ENCODE measurements at places on chromosomes 16 and 17.
A peak's percentile ranks its signal among the peaks of the same experiment; 100 is the strongest.

DNA sequence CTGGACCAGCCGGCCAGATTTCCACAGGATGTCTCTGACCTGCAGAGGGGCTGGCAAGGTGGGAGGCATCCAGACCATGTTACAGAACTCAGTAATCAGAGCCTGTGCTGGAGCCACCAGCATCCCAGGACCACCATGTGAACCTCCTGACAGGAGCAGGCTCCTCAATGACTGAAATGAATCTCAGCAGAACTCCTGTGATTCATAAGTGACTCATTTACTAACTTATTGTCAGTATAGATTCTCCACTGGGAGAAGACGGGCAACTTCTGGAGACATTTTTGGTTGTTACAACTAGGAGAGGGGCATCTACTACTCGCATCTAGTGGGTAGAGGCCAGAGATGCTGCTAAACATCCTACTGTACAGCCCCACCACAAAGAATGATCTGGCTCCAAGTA lies 3.1 kb upstream of the WWOX start:
- no peak for DNase-seq

- DNase-seq = no peak
Measured at GRCh38 chr17:27930000-27930399, 36.8 kb upstream of the LYRM9 start.

GRCh38 chr17:76262732-76263344 lies 2.3 kb upstream of the UBALD2 start:
- DNase-seq = no peak

DNA sequence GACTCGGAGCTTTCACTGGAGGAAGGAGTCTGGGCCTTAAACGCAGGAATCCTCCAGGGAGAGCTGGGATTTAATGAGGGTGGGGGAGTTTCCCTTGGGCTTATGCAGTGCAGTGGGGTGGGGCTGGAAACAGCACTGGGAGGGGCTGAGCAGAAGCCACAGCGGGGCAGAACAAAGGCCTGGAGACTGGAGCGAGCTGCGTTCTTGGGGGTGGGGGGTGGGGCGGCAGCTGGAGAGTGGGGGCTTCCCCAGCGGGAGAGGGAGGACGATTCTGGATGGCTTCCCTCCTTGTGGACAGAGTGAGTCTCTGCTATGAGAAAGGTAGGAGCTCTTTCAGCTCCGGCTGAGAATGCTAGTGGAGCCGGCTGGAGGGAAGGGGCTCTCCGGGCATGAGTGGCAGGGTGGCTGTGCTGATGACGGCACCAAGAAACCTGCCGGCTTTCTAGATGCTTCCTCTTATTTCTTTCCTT lies 406.0 kb downstream of the SEC14L1 start:
- DNase-seq = no peak

- no peak for DNase-seq
Measured at GRCh38 chr16:65122724-65123395, 997 bp upstream of the CDH11 start.

DNA sequence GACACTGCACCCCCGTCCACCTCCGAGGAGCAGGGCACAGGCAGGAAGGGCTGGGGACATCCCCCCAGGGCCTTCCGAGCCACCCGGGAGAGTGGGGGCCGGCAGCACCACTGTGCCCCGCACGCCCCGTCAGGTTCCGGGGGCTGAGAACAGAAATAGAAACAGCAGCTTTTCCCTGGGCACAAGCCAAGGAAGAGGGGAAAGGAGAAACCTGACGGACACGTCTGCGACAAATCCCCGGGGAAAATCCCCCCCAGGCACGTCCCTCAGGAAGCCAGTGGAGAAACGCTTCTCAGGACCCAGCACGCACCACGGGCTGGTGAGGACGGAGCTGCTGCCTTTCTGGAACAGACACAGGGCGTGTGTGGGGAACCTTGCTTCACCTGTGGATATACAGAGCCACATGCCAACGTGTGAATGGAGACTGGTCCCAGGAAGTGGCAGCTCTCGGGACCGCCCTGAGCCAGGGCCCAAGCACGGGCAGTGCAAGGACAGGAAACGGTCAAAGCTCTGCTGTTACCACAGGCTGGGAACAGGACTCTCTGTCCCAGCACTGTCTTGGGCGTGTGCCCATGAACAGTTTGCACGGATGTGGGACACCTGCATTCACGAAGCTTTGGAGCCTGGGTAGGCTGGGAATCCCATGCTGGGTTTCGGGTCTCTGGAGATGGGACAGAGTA lies 1.2 kb upstream of the TMEM204 start:
- no peak for DNase-seq

DNA sequence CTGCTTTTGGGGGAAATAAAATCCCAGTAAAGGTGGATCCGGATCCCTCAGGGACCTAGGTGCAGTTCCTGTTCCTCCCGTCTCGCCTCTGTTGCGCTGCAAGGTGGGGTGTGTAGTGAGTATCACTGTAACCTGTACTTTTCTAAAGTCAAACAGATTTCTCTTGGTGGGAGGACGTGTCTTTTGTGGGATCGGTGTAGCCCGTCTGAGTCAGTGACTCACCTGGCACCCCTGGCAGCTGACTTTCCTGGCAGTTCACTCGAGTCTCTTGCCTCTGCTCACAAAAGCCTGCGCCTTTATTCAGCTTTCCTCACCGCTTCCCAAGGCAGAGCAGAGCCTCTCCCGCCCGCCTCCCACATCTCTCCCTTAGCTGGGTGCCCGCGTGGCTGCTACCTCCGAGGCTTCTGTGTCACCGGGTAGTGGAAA lies 85.7 kb downstream of the CMIP start:
- DNase-seq = no peak

- DNase-seq = no peak
Measured at GRCh38 chr17:65474660-65475059, 86.8 kb downstream of the AXIN2 start.

GRCh38 chr17:82914375-82914774 lies 74.6 kb upstream of the ZNF750 start:
- DNase-seq = no peak

DNA sequence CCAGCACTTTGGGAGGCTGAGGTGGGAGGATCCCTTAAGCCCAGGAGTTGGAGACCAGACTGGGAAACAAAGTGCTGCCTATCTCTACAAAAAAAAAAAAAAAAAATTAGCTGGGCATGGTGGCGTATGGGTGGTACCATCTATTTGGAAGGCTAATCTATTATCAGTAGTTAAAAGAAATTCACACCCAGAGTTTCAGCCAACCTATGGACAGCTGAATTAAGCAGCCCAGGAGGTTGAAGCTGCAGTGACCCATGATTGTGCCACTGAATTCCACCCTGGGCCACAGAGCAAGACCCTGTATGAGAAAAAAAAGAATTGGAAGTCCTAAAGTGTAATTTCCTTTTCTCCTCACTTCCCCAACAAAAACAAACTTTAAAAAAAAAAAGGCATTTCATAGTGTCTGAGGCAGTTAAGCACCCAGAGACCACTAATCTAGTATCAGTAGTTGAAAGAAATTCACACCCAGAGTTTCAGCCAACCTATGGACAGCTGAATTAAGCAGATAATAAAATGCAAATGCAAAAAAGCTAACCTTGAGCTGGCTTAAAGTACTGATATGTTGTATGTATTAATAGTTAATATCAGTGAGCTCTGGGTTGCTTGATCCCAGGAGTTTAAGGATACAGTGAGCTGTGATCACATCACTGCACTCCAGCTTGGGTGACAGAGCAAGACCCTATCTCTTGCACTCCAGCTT lies 18.1 kb downstream of the CLTC start:
- no peak for DNase-seq

DNA sequence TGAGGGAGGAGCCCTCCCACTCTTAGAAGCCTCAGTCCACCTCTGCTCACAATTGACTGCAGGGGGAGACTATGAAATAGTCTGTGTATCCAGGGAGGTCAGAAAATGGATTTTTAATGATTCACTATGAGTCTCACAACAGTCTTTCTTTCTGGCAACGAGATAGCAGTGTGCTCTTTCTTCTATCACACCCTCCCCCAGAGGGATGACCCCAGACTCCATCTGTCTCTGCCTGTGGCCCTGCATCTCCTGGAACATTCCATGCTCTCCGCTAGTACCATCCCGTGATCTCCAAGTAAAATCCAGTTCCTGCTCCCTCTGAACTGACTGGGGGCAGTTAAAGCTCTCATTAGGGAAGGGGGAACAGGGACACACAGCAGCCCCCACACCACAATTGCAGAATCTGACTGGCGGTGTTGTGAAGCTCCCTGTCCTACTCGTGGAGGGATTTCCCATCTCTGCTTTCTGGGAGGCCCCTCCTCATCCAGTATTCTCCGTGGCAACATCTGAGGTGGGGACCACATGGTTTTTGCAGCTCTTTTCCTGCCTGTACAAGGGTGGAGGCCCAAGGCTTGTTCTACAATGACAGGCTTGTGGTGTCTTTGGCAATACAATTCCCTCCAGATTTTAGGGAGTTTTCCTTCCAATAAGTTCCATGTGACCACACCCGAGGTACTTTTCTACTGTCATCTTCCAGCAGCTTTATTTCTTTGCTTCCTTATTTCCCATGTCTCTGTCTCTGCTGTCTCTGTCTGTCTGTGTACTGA lies 19.4 kb downstream of the NATD1 start:
- DNase-seq = no peak

DNA sequence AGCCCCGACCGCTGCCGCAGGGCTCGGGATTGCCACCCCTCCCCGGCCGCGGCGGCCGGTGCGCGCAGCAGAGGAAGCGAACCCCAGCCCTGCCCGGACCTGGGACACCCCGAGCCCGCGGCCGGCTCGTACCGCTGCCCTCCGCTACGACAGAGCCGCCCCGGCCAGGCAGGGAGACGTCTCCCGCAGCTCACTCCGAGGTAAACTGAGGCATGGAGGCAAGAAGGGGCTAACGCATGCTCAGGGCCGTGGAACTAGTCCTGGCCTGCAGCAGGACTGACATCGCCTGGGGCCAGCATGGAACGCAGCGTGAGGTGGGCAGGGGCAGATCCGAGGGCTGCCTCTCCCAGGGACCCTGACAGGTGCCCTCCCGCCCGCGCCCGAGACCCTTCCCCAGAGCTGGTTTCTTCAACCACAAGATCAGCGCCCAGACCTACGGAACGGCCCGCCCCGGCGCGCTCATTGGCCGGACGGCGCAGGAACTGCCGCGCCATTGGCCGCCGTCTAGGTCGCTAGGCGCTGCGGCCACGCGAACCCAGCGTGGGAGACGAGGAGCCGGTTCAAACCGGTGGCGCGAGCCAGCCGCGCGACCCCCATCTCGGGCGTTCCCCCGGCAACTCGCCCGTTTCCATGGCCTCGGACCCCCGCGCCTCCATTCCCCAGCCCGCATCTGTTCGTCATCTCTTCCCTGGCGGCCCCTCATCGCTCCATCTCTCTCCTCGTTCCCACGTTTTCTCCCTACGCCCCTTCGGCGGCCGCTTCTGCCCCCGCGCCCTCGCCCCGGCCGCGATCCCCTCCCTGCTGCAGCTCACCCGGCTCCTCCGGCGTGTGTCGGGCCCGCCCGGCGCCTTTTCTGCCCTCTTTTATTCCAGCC lies at the start of gene SLC43A2:
Gene SLC43A2, minus strand, starts transcription at position 853 of the 874 bp plus-strand sequence. CDS start 960 bp downstream, outside the sequence.
- peak; percentile 84 for DNase-seq

- DNase-seq = no peak
Measured at GRCh38 chr16:66391726-66392670, 25.5 kb downstream of the CDH5 start.

DNA sequence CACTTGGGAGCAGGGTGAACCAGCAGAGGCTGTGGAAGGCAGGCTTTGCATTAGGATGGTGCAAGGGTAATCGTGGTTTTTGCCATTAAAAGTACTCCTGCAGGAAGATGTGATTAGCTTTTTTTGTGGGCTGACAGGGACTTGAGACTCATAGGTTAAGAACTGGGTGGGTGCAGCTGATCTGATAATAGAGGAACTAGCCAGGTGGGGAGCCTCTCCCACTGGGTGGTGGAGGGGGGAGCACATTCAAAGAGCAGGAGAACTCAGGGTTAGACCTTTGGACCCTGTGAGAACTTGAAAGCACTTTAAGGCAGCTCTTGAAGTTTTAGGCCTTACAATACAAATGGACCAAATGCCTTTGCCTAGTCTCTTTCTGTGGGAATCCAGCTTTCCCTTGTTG lies 32.4 kb downstream of the CCL4 start:
- no peak for DNase-seq

DNA sequence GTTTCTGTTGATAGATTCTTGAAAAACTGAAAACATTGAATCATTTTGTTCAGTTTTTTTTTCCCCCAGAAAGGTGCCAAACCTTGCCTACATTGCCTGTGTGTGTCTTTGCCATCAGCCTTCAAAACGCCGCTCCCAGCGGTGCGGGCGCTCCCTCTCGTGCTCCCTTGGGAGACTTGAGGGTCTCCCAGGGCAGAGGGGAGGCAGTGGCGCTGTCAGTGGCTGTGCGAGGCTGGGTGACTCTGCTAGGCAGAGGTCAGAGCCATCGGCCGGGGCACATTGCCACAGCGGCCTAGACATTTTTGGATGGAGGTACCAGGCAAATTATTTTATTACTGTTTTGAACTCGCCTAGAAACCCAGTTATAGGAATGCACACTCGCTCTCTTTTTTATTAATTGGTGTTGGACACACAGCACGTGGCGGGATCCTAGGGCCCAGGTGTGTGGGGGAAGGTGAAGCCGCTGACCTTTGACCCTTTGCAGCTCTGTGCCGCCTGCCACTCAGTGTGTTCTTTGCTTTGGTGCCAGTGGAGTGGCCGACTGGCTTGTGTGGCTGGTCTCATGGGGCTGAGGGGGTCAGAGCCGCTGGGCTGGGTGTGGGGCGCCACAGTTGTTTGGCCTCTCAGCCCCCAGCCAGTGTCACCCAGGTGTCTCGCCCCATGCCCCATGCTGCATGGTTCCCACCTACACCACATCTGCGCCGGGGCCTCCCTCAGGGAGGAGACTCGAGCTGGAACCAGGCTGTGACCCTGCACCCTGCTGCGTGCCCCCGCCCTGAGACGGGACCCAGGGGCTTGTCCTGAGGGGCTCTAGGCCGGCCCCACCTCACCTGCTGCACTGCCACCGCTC lies 115.7 kb downstream of the BANP start:
- DNase-seq = no peak

GRCh38 chr17:4386406-4386805 lies 19.9 kb upstream of the UBE2G1 start:
- no peak for DNase-seq

GRCh38 chr17:72223866-72224291 lies 103.1 kb downstream of the SOX9 start:
- no peak for DNase-seq

DNA sequence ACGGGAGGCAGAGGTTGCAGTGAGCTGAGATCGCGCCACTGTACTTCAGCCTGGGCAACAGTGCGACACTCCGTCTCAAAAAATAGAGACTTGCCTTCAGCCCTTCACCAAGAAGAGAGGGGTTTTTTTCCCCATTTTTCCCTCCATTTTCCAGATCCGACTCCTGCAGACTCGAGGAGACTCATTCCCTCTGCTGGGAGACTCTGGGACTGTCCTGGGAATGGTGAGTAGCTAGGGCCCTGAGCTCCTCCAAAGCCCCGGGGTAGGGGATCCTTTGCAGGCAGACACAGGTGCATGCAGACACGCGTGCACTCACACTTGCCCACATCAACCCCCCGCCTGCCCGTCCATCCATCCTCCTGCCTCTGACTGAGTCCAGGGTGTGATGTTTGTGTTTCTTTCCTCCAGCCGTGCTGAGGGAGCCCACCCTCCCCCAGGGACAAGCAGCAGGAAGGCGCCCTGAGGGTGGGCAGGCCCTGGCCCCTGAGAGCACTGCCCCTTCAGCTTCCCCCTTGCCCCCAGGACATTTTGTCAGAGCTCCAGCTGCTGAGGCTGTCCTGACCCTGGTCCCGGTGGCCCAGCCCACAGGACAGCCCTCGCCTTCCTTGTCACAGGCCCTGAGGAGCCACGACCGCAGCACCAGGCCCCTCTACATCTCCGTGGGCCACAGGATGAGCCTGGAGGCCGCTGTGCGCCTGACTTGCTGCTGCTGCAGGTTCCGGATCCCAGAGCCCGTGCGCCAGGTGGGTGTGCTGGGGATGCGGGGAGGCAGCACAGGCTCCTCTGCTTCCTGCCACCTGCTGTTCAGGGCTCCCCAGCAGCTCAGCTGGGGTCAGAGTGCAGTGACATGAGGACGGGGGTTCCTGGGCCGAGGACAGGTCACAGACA lies 10.2 kb downstream of the ENDOV start:
- no peak for DNase-seq
